ENCODE measurements at places on chromosomes 4 and X.

- no peak for DNase-seq
Measured at GRCh38 chr4:8769645-8770517, 101.8 kb downstream of the HMX1 start.

DNA sequence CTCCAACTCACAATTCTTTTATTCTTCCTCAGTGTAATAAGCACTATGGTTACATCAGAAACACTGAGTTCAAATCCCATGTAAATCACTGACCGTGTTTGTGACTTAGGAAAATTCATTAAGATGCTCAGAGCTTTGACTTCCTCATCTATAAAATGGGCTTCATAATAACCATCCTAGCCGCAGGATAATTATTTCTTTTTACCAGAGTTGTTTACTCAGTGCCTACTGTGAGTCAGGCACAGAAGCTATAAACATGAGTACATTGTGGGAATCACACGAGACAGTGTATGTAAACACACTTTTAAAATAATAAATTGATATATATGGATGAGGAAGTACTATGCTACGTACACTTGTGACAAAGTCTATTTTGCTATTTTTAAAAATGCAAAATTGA is 296.3 kb upstream of the TENM3 start:
- no peak for DNase-seq

GRCh38 chr4:16659694-16660093 is 238.8 kb downstream of the LDB2 start:
- no peak for DNase-seq

DNA sequence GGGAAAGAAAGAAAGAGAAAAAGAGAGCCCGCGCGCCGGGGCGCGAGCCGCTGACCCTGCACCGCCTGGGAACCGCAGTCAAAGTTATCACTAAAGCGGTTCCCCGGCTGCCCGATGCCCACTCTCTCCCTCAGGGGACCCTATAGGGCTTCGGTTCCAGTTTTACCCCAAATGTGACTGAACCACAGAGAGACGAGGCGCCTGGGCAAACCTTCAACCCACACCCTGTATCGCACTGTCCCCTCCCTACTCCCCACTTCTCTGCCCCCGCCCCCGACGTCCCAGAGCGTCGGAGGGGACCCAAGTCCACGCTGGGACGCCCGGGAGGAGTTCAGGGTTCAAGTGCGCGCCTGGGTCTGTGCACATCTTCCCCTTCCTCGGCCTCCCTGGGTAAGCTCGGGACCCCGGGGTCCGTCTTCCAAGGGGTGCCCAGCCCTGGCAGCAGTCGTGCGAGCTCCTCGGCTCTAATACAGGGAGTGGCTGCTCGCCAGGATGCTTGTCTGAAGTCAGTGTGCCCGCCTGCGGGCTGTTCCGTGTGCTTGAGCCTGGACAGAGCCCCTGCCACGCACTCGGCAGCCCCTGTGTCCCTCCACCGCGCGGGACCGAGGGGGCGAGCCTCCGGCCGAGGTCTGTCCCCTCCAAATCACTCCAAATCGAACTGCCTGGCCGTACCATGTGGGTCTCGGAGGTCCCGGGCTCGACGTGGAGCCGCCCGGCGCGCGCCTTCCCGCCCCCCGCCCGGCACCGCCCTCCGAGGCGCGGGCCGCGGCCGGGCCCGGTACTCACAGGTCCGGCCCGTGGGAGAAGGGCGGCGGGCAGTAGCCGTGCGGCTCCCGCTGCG is 960 bp downstream of the TRPC3 start:
- DNase-seq, result no peak

DNA sequence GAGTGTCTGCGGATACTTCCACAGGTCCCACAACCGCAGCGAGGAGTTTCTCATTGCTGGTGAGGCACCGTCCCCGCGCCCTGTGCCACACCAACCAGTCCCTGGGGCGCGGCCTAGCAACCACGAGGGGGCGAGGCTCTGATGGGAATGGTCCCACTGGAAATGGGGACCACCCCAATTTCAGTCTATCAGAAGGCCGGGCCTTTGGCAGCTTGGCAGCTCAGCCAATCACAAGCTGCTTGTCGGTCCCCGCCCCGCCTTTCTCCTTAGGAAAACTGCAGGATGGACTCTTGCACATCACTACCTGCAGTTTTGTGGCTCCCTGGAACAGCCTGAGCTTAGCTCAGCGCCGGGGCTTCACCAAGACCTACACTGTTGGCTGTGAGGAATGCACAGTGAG is 3.0 kb downstream of the TIMP1 start:
- DNase-seq, result no peak

DNA sequence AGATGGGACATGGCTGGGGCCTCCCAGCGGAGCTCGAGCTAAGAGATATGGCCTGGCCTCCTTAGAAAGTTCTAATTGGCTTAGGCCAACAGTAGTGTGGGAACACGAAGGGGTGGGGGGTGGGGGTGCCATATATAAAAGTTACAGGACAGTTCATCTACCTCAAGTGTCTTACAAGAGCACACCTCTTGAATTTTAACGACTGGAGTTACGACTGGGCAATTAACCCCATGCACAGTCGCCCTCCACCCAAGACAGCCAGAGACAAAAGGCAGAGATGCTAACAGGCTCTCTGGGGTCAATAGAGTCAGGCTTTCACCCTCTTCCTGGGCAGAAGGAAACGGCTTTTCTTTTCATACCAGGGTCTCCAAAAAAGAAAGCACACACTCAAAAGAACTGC is 302.2 kb downstream of the BCOR start:
- no peak for DNase-seq

DNA sequence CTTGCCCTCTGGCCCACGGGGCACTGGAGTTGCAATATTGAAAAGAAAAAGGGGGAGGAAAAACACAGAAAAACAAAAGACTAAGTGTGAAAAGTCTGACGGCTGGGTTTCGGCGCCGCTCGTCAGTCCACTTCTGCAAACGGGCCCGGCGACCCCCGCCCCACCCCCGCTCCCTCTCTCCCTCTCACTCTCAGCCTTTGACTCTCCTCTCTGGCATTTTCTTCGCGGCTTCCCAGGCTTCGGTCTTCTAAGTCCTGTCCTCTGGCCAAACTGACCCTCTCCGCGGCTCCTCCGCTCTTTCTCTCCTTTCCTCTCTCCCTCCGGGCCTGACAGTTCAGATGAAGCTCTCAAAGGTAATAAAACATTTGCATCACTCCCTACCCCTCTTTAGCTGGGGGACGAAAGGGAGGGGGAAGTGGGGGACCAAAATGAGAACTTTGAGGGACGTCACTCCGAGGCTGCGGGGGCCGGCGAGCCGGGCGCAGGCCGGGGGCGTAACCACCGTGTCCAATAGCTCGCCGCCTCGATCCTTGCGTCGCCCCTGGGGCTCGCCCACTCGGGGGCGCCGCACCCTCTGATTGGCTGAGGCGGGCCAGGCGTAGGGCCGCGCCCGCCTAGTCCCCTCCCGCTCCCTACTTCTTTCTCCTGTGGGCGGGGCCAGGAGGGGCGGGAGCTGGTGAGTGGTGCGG is at the start of gene NKX6-1:
TSS of gene NKX6-1 (minus strand) at position 358 of the 689 bp plus-strand sequence. CDS start 1,064 bp downstream, outside the sequence.
- peak; percentile 46 for DNase-seq

GRCh38 chr4:185554365-185555126 is 19.2 kb upstream of the PDLIM3 start:
- DNase-seq, result no peak

- no peak for DNase-seq
Measured at GRCh38 chrX:109848461-109849050, 115.5 kb upstream of the ACSL4 start.

DNA sequence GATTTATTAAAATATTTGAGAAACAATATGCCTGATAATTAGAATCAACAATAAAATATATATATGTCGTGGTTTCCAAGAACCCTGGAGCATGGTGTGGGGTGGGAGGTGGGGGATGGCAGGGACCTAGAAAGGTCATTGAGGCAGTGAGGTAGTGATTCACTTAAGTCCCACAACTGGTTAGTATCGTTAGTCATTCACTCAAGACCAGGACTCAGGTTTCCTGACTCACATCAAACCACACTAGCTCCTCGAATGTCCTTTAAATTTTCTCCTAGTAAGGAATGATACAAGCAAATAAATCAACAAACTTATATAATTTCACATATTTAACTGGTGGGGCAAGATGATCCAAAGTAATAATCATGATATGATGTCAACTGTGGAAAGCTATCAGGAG is 158.8 kb upstream of the AADAT start:
- DNase-seq, result no peak

DNA sequence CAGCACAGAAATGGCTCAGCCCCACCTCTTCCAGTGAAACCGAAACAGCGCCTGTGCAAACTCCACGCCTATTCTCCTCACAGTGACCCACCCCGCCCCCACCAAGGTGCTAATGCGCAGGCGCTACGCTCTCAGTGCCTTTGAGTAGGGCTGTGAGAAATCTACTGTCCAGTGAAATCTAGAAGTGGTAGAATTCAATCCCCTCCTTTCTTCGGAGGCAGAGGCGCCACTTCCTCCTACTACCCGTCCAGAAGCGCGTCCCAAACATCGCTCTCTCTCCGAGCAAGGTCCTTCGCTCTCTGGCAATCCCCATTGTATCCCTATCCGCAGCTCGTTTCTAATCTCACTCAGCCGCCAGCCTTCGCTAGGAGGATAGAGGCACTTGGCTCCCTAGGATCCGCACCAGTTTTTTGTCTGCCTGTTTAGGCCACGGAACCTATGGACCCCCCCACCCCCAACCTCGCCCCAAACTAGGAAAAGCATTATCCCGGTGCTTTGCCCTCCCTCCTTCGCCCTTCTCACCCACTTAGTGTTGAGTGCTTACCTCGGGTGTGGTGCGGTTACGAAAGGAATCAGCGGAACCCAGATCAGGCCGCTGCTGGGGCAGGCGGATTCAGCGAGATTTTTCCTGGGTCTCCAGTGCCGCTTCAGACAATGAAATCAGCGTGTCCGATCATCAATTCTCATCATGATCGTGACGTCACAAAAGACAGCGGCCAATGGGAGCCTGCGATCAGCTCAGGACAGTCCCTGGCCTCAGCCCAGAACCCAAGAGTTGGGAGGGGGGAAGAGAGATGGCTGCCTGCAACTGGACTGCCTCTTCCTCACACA is at the start of gene HDX:
TSS of gene HDX (minus strand) at position 656 of the 831 bp plus-strand sequence. CDS start 27,056 bp downstream, outside the sequence.
- DNase-seq, result peak; percentile 67

- peak; percentile 70 for DNase-seq
Measured at GRCh38 chr4:90951037-90951436, 823.8 kb downstream of the CCSER1 start.

DNA sequence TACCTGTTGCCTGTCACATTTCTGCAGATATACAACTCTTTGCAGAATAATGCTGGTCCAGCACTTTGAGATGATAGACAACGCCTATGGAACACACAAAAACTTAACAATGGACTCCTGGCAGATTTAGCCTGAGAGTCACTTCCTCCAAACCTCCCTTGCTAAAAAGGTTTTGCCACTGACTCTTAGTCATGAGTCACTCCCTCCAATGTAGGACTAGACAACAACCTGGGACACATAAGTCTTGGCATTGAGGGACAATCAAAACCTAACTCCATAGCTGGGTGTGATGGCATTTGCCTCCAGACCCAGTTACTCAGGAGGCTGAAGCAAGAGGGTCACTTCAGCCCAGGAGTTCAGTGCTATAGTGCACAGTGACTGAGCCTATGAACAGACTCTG is 22.0 kb upstream of the EIF4E start:
- no peak for DNase-seq

DNA sequence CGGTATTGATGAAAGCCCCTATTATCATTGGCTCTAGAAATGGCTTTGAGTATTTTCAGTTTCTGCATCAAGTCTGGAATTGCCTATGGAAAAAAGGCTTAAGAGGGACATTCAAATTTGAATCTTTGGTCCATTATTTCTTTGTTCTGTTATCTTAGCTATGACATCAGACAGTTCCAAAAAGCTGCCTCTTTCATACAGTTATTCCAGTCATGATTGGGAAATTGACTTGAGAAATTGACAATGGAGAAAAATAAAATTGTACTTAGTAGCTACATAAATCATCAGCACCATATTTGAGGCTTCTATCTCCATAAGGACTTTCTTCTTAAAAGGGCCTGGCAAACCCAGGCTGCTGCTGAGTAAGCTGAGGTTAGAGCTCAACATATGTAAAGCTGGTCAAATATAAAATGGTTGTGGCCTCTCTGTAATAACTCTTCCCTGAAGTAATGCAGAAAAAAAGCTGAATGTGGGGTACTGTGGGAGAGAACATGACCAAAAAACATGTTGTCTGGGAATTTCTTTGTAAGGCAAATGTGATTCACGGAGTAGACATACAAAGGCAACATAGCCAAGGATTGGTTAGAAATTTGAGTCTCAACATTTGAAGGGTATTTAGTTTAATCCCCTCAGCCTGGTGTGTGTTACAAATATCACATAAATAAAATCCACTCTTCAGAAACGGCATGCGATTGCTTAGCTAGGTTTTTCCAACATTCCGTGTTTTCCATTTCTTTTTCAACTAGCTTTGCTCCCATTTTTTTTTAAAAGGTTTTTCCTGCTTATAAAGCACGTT is 100.9 kb downstream of the LNX1 start:
- DNase-seq, result no peak

DNA sequence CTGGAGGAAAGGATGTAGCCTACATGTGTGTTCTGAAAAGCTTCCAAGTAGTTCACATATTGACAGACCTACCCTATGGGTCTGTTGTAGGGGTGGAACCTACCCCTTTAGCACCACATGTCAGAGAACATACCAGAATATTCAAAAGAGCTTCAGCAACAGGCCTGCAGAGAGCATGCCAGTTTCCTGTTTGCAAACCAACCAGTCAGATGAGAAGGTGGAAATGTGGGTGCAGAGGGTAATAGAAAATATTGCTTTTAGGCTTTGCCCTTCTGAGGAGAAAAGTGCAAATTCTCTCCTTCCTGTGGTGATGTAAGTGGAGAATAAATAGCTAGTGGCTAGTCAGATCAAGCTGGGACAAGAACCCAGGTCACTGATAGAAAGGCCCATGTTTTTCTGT is 16.4 kb downstream of the INTS6L start:
- no peak for DNase-seq

- DNase-seq, result no peak
Measured at GRCh38 chr4:163920426-163920825, 425.9 kb downstream of the TMA16 start.

GRCh38 chr4:101417046-101417445 is 69.7 kb upstream of the PPP3CA start:
- no peak for DNase-seq

DNA sequence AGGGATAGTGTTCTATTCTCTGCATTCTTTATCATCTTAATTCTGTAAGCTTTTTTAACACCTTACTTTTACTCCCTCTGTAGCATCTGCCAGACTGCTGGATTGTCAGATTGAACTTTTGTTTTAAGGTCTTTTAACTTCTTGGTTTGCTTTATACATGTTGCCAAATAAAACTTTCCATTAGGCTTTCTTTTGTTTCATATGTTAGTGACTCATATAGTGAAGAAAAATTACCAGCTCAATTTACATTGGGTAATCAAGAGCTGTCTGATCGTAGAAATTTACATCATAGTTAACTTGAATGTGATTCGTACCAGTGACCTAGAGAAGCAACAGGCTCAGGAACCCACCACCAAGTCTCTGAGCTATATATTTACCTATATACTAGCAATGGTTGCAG is 28.5 kb upstream of the KLHL4 start:
- no peak for DNase-seq

Measured in NCI-H2029 (cell line).